ENCODE measurements at places on chromosomes 7 and 10.

DNA sequence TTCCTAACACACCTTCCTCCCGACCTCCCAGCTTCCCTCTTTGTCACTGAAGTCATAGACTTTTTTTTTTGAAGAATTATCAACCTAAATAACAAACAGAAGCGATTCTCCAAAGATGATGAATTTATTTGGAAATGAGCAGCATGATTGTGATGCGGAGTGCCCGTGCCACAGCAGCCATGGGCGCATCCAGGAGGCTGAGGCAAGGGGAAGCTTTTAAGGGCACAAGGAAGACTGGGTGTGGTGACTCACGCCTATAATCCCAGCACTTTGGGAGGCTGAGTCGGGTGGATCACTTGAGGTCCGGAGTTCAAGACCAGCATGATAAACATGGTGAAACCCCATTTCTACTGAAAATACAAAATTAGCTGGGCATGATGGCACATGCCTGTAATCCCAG lies 16.2 kb upstream of the GIMAP8 start:
- no peak for DNase-seq

- no peak for DNase-seq
These were observed 489.8 kb downstream of the RPS24 start for GRCh38 chr10:78523453-78523852.

DNA sequence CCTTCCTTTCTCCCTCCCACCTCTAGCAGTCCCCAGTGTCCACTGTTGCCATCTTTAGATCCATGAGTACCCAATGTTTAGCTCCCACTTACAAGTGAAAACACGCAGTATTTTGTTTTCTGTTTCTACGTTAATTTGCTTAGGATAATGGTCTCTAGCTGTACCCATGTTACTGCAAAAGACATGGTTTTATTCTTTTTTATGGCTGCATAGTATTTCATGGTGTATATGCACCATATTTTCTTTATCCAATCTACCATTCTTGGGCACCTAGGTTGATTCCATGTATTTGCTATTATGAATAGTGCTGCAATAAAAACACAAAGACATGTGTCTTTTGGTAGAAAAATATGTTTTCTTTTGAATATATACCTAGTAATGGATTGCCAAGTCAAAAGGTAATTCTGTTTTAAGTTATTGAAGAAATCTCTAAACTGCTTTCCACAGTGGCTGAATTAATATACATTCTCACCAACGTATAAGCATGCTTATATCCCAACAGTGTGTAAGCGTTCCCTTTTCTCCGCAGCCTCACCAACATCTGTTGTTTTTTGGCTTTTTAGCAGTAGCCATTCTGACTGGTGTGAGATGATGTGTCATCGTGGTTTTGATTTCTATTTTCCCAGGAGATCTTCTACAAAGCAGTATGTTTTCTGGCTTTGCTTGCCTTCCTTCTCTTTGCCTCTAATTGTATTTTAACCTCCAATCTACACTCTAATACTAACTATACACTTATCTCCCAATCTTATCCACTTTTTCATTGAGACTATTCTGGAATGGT lies 179.5 kb upstream of the PHF14 start:
- DNase-seq = no peak

- DNase-seq = no peak
These were observed 63.8 kb upstream of the RET start for GRCh38 chr10:43013065-43013464.

- DNase-seq = no peak
These were observed 94.2 kb downstream of the NKX6-2 start for GRCh38 chr10:132691711-132692153.

DNA sequence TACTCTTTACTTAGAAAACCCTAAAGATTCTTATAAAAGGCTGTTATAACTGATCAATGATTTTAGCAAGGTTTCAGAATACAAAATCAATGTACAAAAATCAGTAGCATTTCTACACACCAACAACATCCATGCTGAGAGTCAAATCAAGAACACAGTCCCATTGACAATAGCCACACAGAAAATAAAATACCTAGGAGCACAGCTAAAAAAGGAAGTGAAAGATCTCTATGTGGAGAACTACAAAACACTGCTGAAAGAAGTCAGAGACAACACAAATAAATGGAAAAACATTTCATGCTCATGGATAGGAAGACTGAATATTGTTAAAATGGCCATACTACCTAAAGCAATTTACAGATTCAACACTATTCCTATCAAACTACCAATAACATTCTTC lies 427.0 kb downstream of the KCNMA1 start:
- DNase-seq = no peak

DNA sequence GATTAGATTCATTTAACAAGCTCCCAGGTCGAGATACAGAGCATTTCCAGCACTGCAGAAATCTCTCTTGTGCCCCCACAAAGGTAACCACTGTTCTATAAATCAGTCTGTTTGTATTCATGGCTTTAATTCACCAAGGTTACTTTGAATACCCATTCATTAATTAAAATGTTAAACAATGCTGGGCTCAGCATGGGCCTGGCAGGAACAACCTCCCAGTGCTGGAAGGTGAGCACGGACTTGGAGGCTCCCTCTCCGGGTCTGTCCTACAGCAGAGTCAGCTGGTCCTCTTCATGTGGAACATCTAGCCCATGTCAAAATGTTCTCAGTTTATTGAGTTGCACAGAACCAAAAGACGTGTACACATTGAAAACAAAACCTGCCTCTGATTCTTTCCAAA lies 15.6 kb upstream of the EFCAB10 start:
- no peak for DNase-seq

- DNase-seq = no peak
These were observed 68.2 kb downstream of the CUBN start for GRCh38 chr10:17061418-17061817.

DNA sequence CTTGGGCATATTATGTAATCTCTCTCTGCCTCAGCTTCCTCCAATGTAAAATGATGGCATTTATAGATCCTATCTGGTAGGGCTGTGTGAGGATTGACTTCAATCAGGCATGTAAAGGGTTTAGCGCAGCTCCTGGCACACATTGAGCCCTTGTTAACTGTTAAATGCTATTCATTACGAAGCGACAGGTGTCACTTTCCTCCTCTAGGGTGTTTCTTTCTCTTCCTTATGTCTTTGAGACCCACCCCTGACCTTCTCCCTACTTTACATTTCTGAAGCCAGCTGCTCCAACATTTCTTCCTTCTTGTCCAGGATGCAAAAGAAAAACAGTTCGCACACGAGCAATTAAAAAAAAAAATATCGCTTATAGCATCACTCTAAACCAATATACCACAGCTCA lies 5.7 kb upstream of the R3HCC1L start:
- DNase-seq = no peak

GRCh38 chr10:12782537-12782936 lies 219.0 kb downstream of the CCDC3 start:
- DNase-seq = peak; percentile 66

- DNase-seq = no peak
These were observed 202.3 kb downstream of the GRID1 start for GRCh38 chr10:86164174-86164774.

GRCh38 chr10:102065561-102066398 lies 631 bp downstream of the HPS6 start:
- DNase-seq = peak; percentile 38

GRCh38 chr10:2925631-2926030 lies 141.7 kb upstream of the PFKP start:
- no peak for DNase-seq

DNA sequence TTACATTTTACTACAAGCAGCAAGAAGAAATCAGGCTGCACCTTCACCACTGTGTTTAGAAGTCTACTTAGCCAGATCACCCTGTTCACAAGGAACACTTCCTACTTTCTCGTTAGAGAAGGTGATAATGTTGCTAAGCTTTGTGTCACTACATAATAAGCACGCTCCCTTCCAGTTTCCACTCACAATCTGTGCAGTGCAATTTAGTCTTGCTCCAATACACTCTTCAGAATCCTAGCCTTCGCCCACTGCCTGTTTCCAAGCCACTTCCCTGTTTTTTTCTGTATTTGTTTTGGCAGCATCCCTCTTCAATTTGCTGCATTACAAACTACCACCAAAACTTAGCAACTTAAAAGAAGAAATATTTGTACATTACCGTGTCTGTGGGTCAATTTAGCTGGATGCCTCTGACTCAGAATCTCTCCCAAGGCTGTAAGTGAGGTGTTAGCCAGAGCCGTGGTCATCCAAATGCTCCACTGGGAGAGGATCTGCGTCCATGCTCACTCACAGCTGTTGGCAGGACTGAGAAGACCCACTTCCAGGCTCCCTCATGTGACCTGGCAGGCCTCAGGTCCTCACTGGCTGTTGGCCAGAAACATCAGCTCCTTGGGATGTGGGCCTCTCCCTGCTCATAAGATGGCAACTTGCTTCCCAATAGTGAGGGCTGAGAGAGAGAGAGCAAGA lies 110.4 kb downstream of the PON1 start:
- no peak for DNase-seq

- no peak for DNase-seq
These were observed 197.0 kb upstream of the AGK start for GRCh38 chr7:141354251-141354650.

DNA sequence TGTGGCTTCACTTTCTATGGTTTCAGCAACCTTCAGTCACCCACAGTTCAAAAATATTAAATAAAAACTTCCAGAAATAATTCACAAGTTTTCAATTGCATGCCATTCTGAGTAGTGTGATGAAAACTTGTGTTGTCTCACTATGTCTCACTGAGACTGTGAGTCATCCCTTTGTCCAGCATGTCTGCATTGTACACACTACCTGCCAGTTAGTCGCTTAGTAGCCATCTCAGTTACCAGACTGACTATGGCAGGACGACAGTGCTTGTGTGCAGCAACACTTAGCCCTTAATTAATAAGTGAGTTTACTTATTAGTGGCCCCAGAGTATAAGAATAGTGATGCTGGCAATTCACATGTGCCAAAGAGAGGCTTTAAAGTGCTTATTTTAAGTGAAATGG lies 22.5 kb downstream of the CCDC186 start:
- peak; percentile 68 for DNase-seq

DNA sequence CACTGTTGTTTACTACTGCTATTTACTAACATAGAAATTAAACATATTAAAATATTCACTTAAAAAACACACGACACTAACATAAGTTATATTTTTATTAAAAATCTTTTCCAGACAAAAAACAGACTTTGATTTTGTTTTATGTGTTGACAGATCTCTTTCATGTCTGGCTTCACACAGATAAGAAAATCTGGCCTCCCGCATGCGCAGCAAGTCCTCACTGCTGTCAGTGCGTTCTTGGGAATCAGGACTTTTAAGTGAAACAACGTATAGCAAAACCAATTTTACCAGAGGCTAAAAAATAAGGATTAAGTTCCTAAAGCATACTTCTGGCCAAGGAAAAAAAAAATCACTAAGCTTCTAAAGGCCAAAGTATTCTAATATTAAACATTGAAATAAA lies 1.2 kb upstream of the IDI1 start:
- DNase-seq = no peak

DNA sequence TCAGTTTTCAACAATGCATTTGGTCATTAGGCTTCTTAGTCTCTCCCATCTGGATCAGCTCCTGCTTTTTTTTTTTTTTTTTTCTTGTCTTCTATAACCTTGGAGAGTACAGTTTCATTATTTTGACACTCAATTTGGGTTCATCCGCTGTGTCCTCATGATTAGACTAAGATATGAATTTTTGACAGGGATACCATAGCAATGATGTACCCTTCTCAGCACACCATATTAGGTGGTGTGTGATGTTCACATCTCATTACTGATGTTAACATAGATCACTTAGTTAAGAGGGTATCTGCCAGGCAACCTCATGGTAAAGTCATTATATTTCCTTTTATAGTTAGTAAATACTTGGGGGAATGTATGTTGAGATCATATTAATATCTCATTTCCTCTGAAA lies 445.5 kb upstream of the IGFBP3 start:
- DNase-seq = no peak

DNA sequence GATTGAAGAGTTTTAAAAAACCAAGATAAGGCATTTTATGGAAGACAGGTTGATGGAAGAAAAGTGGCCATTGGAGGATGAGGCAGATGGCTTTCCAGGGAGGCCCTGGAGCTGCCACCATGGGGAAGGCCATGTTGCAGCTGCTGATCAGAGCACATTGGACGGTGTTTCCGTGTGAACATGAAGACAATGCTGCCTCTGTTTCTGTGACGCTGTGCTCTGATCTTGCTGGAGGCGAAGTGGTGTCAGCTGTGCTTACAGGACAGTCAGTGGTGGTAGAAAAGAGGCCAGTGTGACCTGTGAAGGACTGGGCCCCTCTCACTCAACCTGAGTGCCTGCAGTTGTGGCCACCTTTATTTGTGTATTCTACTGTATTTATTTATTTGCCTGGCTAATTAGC lies 132.9 kb downstream of the FAM204A start:
- no peak for DNase-seq

- DNase-seq = no peak
These were observed 209.4 kb downstream of the ZMYND11 start for GRCh38 chr10:344582-345200.

DNA sequence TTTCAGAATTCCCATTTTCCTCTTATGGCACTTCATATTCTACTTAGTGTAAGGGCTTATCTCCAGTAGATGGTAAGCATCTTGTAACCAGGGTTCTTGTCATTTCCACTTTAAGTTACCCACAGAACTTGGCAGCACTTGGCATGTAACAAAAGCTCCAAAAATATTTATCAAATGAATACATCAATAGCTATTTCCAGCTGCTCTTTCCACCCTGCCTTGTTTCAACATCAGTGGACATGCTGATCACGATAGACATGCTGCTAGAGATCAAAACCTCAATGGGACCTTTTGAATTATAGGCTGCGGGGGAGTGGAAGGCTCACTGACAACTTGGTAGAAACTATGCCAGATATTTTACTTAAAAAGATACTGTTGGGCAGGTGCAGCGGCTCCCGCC lies 32.9 kb downstream of the HOXA1 start:
- DNase-seq = no peak
